ENCODE measurements at places on chromosomes 3 and 15.

GRCh38 chr3:52347716-52348635 lies 31.9 kb downstream of the DNAH1 start:
- no peak for DNase-seq

- no peak for DNase-seq
Observed at GRCh38 chr3:178479860-178480259, 56.4 kb upstream of the KCNMB2 start.

GRCh38 chr3:122123850-122124249 lies 59.6 kb upstream of the CASR start:
- DNase-seq, result no peak

DNA sequence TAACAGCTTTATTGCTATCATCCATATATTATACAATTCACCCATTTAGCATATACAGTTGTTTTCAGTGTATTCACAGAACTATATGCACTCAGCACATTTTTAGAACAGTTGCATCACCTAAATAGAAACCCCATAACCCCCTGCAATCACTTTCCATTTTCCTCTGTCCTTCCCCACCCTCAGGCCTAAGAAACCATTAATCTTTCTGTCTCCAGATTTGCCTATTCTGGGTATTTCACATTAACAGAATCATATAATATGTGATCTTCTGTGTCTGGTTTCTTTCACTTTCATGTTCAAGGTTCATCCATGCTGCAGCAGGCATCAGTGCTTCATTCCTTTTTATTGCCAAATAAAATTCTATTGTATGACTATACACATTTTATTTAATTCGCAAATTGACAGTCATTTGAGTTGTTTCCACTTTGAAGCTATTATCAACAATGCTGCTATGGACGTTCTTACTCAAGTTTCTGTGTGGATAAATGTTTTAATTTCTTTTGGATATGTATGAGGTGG lies 39.8 kb downstream of the ADAMTS17 start:
- DNase-seq, result no peak

GRCh38 chr3:156605686-156606605 lies 51.0 kb upstream of the SSR3 start:
- peak; percentile 81 for DNase-seq

GRCh38 chr3:46261926-46262594 lies 19.8 kb downstream of the CCR3 start:
- no peak for DNase-seq

GRCh38 chr15:90845201-90845949 lies 23.0 kb upstream of the FURIN start:
- DNase-seq, result peak; percentile 84

DNA sequence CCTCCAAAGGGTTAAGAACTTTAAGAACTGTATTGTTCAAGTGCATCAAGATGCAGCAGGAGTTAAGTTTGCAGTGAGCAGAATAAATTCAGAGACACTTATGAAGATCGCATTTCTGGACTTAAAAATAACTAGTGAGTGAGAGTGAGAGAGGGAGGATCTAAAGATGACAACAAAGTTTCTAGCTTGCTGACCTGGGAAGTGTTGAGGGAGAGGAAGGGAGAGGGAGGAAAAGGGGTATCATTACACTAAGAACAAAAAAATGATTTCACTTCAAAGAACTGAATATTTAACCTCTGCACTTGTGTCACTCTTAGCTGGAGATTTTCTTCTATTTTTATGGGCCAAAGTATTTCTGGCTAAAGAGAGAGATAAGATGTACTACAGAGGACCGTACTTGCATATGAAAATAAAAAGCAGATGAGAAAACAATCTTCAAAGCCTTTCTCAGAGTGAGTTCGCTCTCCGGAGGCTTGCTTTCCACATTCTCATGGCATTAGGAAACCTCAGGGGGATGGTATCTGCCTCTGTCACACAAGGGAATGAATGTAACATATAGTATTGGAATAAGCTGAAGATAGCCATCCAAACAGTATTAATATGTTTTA lies 91.4 kb upstream of the TJP1 start:
- DNase-seq, result peak; percentile 47

GRCh38 chr3:133754455-133754854 lies 8.3 kb downstream of the TF start:
- DNase-seq, result no peak

- DNase-seq, result no peak
Observed at GRCh38 chr3:65174713-65175112, 486.9 kb upstream of the ADAMTS9 start.
